Mesenteric fat pad (tissue), 1 donor: ENCODE measurements at places on chromosomes 5 and 9. TPM values are rescaled to one million over a fixed set of nuclear protein-coding genes. Genes with fewer than 3 reads are reported as not detected.

GRCh38 chr5:89445106-89445745 is 562.2 kb upstream of the MEF2C start:
- no peak for DNase-seq

GRCh38 chr5:102582696-102583095 is 83.9 kb upstream of the SLCO6A1 start:
- DNase-seq, result no peak

DNA sequence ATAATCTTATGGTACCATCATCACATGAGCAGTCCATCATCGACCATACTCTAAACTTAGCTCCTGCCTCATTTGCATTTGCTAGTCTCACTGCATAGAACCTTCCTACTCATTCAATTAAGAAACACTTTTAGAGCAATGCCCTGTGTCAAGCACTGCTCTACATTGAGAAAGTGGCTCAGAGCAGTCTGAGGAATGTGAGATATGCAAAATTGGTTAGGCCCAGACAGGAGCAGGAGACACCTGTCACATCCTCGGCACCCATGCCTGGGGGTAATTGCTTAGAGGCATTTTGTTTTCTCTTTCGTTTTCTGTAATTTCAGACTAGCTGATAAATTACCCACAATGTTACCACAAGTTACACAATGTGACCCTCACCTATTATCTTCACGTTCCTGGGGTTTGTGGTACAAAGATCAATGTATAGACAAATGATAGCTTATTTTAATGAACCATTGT is 4.9 kb upstream of the RARS1 start:
- DNase-seq, result no peak

The RAB3C gene
- 8.4 TPM for total RNA-seq

The SLC24A2 gene
- total RNA-seq, result not detected

- no peak for DNase-seq
These were observed 137.0 kb upstream of the ACOT12 start for GRCh38 chr5:81530919-81531318.

The SLC46A2 gene
- total RNA-seq, result 0.35 TPM

DNA sequence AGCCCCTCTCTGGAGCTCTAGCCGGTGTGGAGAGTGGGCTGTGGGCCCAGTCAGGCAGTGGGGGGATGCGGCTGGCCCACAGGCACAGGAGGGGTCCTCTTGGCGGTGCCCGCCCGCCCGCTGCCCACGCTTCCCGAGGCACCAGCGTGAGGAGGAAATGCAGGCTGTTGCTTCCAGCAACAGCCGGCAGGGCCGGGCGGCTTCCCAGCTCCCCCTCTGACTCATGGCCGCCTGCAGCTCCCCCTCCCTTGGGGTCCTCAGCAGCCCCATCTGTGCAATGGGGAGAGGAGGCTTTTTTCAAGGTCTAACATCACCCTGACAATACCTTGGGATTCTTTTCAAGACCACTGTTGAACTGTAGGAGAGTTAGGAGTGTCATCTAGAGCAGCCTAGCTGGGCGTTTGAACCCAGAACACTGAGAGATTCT is 10.4 kb downstream of the CXXC5 start:
- DNase-seq, result no peak

GRCh38 chr5:24112420-24112819 is 532.4 kb downstream of the CDH10 start:
- DNase-seq, result no peak

- DNase-seq, result no peak
These were observed 72.4 kb upstream of the ADAMTS2 start for GRCh38 chr5:179417696-179418095.
